ENCODE measurements at places on chromosomes 4 and X.

DNA sequence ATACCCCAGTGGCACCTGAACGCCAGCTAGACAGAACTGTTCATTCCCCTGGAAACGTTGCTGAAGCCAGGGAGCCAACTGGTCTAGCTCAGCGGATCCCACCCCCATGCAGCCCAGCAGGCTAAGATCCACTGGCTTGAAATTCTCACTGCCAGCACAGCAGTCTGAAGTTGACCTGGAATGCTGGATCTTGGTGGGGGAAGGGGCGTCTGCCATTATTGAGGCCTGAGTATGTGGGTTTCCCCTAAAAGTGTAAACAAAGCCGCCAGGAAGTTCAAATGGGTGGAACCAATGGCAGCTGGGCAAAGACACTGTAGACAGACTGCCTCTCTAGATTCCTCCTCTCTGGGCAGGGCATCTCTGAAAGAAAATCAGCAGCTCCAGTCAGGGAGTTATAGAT, 213.0 kb downstream of the NKX6-1 start:
- DNase-seq: no peak

GRCh38 chrX:6464726-6465125, 70.2 kb downstream of the VCX3A start:
- DNase-seq: no peak

DNA sequence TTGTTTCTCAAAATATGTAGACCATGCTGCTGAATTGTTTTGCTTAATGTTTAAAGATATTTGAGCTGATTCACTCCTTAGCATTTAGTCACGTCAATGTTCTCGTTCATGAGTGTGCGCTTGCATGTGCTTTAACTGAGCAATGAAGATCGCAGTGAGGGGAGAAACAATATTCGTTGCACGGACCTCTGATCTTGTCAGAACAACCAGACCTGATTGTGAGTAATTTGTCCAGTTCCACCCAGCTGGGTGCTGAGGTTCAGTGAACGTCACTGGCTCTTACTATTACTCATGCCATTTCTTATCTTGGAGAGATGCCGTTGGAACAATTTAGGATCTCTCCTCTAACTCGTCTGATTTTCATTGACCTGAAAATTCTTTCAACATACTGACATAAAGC, 15.0 kb upstream of the PRKX start:
- DNase-seq: no peak

DNA sequence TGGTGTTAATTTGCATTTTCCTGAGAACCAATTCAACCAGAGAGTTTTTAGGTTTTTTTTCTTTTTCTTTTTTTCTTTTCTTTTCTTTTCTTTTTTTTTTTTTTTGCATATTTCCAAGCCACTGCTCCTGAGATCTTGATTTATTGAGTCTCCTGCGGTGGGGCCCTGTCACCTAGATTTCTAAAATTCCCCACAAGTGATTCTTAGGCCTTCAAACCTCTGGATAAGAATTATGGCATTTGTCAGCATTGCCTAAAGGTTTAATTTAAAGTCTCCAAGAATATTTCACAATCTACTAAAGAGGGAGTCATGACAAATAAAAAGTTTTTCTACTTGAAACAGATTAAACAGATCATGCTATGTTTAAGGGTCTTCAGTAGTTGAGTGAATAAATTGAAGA, 84.9 kb downstream of the GAB1 start:
- DNase-seq: no peak

DNA sequence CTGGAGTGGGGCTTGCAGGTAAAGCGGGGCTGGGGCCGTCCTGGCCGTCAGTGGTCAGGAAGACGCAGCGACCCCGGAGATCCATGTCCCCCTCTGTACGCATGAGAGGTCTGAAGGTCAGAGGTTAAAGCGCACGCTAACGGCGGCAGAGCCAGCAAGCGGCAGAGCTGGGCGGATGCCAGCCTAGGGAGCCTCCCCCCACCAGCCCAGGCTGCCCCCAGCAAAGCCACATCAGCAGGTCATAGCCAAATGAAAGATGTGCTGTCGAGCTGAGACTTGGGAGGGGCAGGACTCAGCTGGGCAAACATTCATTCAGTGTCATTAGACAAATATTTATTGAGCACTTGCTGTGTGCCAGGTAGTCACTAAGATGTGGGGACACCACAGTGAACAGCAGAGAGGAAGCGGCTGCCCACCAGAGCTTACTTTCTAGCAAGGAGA, 593 bp upstream of the JAKMIP1 start:
- no peak for DNase-seq

GRCh38 chr4:9143421-9144080, 26.7 kb upstream of the FAM90A26 start:
- DNase-seq: no peak
